Left lung (tissue), 14 donors: ENCODE measurements at places on chromosomes 4 and X. TPM values are rescaled to one million over a fixed set of nuclear protein-coding genes. Genes with fewer than 3 reads are reported as not detected.
A peak's percentile ranks its signal among the peaks of the same experiment; 100 is the strongest.

Gene AKAP4
- polyA plus RNA-seq, result not detected

- H3K4me3 ChIP-seq, result no peak overlapping the region
- no peaks in the 10 kb centered on the region for H3K27me3 ChIP-seq
- H3K4me1 ChIP-seq, result no peaks in the 10 kb centered on the region
- no peaks in the 10 kb centered on the region for H3K36me3 ChIP-seq
- no peak for DNase-seq
Measured at GRCh38 chrX:33252306-33252825, 41.0 kb upstream of the DMD start.

DNA sequence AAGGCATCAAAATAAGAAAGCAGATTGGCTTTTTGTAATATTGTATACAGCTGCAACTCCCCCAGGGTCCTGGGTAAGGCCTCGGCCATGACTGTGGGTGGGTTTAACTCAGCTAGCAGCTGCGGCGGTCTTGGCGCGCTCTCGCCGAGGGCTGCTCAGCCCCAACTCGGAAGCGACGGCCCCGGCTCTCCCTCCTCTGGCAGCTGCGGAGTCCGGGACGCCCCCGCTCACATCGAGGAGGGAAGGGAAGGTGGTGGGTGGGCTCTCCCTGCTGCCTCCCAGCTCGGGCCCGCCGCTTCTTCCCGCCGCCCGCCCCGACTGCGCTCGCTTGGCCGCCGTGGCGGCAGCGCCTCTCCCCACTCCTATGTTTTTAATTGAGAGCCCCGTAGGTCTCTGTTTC lies 51.2 kb downstream of the GPR50 start:
- no peak for DNase-seq
- H3K36me3 ChIP-seq, result no peaks in the 10 kb centered on the region
- H3K4me1 ChIP-seq, result no peaks in the 10 kb centered on the region
- no peak overlapping the region for H3K4me3 ChIP-seq

Gene TCEAL5
- 1.4 TPM for polyA plus RNA-seq

- H3K4me1 ChIP-seq, result peaks cover 11% of the 10 kb centered on the region
- no peak for DNase-seq
- H3K27ac ChIP-seq, result no peak overlapping the region
- no peak overlapping the region for H3K4me3 ChIP-seq
Measured at GRCh38 chr4:7862561-7863192, 77.0 kb downstream of the AFAP1 start.

DNA sequence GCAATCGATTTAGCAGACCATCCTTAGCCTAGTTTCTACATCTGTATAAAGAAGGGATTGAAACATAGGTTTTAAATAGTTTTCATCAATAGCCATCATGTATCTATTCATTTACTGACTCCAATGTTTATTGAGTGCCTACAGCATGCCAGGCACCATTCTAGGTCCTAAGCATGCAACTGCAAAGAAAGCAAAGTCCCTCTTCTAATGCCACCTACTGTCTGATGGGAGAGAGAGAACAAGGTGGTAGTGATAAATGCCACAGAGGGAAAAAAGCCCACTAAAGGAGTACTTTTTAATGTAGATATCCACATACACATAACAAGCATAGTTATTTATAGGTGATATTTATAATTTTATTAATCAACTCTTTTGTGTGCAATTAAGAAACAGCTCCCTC lies 67.6 kb upstream of the PPARGC1A start:
- H3K27ac ChIP-seq, result no peak overlapping the region
- H3K4me1 ChIP-seq, result no peaks in the 10 kb centered on the region
- H3K27me3 ChIP-seq, result no peaks in the 10 kb centered on the region
- no peak overlapping the region for H3K4me3 ChIP-seq
- no peaks in the 10 kb centered on the region for H3K36me3 ChIP-seq

Gene P2RY10
- polyA plus RNA-seq, result 0.37 TPM

- no peaks in the 10 kb centered on the region for H3K4me1 ChIP-seq
- no peaks in the 10 kb centered on the region for H3K27me3 ChIP-seq
Measured at GRCh38 chr4:100312615-100313350, 122.5 kb upstream of the DDIT4L start.

GRCh38 chrX:9369802-9370291 lies 95.0 kb upstream of the TBL1X start:
- H3K4me3 ChIP-seq, result no peak overlapping the region
- no peak for DNase-seq
- H3K27ac ChIP-seq, result no peak overlapping the region

Gene PABPC1L2B
- polyA plus RNA-seq, result not detected

- H3K4me3 ChIP-seq, result no peak overlapping the region
- no peaks in the 10 kb centered on the region for H3K27me3 ChIP-seq
- H3K27ac ChIP-seq, result no peak overlapping the region
- no peaks in the 10 kb centered on the region for H3K4me1 ChIP-seq
Measured at GRCh38 chr4:48162162-48162561, 28.1 kb upstream of the TXK start.

DNA sequence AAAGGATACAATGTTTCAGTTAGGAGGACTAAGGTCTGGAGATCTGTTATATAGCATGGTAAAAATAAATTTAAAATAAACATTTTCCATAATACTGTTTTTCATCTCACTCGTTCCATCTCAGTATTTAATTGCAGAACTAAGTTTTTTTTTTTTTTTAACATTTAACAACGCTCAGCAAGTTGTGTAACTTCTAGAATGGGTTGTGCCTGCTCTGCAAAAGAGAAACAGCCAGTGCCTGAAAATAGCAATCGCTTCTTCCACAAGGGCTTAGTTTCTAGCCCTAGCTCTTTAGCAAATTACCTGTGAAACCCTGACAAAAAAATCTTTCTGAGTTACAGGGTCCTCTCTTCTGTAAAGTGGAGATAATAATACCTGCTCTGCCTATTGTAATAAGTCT lies 41.9 kb downstream of the CNGA1 start:
- H3K27me3 ChIP-seq, result no peaks in the 10 kb centered on the region
- H3K36me3 ChIP-seq, result no peaks in the 10 kb centered on the region
- no peak for DNase-seq
- no peak overlapping the region for H3K27ac ChIP-seq
- no peak overlapping the region for H3K4me3 ChIP-seq
- no peaks in the 10 kb centered on the region for H3K4me1 ChIP-seq

- H3K27ac ChIP-seq, result peak overlapping the region; percentile 79
- peaks cover 3% of the 10 kb centered on the region for H3K4me1 ChIP-seq
- DNase-seq, result no peak
- H3K27me3 ChIP-seq, result no peaks in the 10 kb centered on the region
- H3K4me3 ChIP-seq, result peak overlapping the region; percentile 39
Measured at GRCh38 chr4:138241281-138242075, 671 bp downstream of the SLC7A11 start.

Gene SPANXA1
- polyA plus RNA-seq, result not detected

GRCh38 chrX:23732704-23733103 lies 10.4 kb downstream of the ACOT9 start:
- peaks cover 6% of the 10 kb centered on the region for H3K27me3 ChIP-seq
- no peak overlapping the region for H3K27ac ChIP-seq
- DNase-seq, result no peak
- H3K36me3 ChIP-seq, result peaks cover 23% of the 10 kb centered on the region
- H3K4me1 ChIP-seq, result no peaks in the 10 kb centered on the region

DNA sequence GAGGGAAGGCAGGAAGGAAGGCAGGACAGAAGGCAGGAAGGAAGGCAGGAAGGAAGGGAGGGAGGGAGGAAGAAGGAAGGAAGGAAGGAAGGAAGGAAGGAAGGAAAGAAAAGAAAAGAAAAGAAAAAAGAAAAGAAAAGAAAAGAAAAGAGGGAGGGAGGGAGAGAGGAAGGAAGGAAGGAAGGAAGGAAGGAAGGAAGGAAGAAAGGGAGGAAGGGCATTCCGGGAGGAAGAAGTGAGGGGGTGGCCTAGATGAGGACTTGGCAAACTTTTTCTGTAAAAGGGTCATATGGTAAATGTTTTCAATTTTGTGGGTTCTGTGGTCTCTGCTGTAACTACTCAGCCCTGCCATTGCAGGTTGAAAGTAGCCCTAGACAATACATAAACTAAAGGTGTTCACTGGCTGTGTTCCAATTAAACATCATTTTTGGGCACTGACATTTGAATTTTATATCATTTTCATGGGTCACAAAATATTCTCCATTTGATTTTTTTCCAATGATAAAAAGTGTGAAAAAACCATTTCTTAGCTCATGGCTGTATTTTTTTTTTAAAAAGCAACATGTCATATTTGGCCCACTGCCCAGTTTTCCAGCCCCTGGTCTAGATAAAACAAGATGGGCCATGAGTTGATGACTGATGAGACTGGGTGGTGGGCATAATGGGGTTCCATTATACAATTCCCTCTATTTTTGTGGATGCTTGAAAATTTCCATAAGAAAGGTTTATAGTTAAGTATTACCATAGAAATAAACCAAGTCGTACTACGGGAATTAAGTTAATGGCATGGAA lies 3.1 kb downstream of the ZNF630 start:
- no peaks in the 10 kb centered on the region for H3K36me3 ChIP-seq
- H3K4me1 ChIP-seq, result no peaks in the 10 kb centered on the region
- no peak overlapping the region for H3K27ac ChIP-seq
- no peak overlapping the region for H3K4me3 ChIP-seq
- no peak for DNase-seq
- no peaks in the 10 kb centered on the region for H3K27me3 ChIP-seq

DNA sequence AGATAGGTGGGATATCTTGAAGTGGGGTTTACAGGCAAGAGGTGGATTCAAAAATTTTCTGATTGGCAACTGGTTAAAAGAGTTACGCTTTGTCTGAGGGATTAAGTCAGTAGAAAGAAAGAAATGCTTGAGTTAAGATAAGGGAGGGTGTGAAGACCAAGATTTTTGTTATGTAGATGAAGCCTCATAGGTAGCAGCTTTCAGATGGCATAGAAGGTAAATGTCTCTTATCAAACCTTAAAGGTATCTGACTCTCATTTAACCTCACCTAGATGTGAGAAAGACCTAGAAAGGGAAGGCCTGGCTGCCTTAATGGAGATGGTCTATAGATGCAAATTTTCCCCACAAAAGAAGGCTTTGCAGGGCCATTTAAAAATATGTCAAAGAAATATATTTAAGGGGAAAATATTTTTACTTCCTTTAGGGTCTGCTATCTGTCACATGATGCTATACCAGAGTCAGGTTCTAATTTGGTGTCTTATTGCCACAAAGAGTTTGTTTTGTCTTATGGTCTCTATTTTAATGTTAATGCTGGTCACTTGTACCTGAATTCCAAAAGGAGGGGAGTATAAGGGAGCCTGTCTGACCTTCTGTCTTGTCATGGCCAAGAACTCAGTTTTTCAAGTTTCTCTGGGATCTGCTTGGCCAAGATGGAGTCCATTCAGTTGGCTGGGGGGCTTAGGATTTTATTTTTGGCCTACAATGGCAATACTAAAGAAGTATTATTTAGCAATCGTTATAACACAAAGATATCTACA lies 699.1 kb upstream of the AMOT start:
- H3K36me3 ChIP-seq, result no peaks in the 10 kb centered on the region
- no peaks in the 10 kb centered on the region for H3K4me1 ChIP-seq
- no peak overlapping the region for H3K4me3 ChIP-seq
- H3K27me3 ChIP-seq, result no peaks in the 10 kb centered on the region

GRCh38 chrX:56787734-56788152 lies 58.7 kb downstream of the NBDY start:
- no peak overlapping the region for H3K27ac ChIP-seq
- H3K4me1 ChIP-seq, result no peaks in the 10 kb centered on the region
- H3K4me3 ChIP-seq, result no peak overlapping the region
- H3K36me3 ChIP-seq, result no peaks in the 10 kb centered on the region

Gene PLAC8
- 7.9 TPM for polyA plus RNA-seq

Gene CT45A5
- polyA plus RNA-seq, result 20.5 TPM

Gene PRRG1
- polyA plus RNA-seq, result 15.0 TPM

DNA sequence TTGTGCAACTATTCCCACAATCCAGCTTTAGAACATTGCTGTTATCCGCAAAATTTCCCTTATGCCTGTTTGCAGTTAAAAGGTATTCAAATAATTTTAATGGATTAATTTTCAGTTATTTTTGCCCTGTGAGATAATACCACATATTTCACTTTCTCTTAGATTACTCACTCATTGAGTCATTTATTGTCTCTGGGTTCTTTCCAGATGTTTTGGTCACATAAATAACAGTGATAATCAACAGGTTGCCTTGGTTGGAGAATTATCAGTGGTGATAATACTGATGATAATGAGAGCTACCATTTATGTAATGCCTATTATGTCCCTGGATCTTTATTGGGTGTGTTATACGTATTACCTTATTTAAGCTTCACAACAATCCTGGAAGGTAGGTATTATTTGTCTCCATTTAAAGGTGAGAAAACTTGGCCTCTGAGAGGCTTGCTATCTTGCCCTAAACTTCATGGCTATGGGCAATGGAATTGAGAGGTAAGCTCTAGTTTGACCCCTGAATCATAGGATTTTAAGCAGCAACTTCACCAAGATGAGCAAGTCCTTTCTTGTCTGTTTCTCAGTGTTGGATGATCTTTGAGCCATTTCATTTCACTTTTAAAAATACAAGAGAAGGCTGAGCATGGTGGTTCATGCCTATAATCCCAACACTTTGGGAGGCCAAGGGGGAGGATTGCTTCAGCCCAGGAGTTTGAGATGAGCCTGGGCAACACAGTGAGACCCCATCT lies 87.4 kb downstream of the KIT start:
- no peaks in the 10 kb centered on the region for H3K27me3 ChIP-seq
- no peak overlapping the region for H3K27ac ChIP-seq
- no peak overlapping the region for H3K4me3 ChIP-seq

GRCh38 chr4:97762115-97762512 lies 381.2 kb downstream of the STPG2 start:
- no peaks in the 10 kb centered on the region for H3K4me1 ChIP-seq
- H3K36me3 ChIP-seq, result no peaks in the 10 kb centered on the region
- no peak overlapping the region for H3K27ac ChIP-seq
- H3K4me3 ChIP-seq, result no peak overlapping the region
- no peaks in the 10 kb centered on the region for H3K27me3 ChIP-seq
- DNase-seq, result no peak

Gene SEPTIN6
- 28.8 TPM for polyA plus RNA-seq

- H3K27me3 ChIP-seq, result no peaks in the 10 kb centered on the region
- no peaks in the 10 kb centered on the region for H3K4me1 ChIP-seq
- DNase-seq, result no peak
Measured at GRCh38 chr4:148077581-148077980, 345.7 kb downstream of the ARHGAP10 start.

Gene TMSB15B
- polyA plus RNA-seq, result 34.9 TPM

GRCh38 chr4:113564493-113564892 lies 197.0 kb downstream of the CAMK2D start:
- no peak overlapping the region for H3K27ac ChIP-seq
- no peak for DNase-seq
- no peaks in the 10 kb centered on the region for H3K36me3 ChIP-seq
- no peaks in the 10 kb centered on the region for H3K4me1 ChIP-seq
- no peaks in the 10 kb centered on the region for H3K27me3 ChIP-seq

Gene RNF128
- polyA plus RNA-seq, result 2.9 TPM

- H3K36me3 ChIP-seq, result no peaks in the 10 kb centered on the region
- no peak for DNase-seq
- no peak overlapping the region for H3K27ac ChIP-seq
- H3K27me3 ChIP-seq, result peaks cover 2% of the 10 kb centered on the region
- H3K4me1 ChIP-seq, result no peaks in the 10 kb centered on the region
- H3K4me3 ChIP-seq, result no peak overlapping the region
Measured at GRCh38 chrX:106718709-106719108, 7.8 kb upstream of the RNF128 start.
